ENCODE measurements at places on chromosomes 6 and 20.

GRCh38 chr20:61662226-61662967, 403.3 kb downstream of the TAF4 start:
- DNase-seq, result no peak

GRCh38 chr6:149212206-149212605, 105.3 kb upstream of the TAB2 start:
- no peak for DNase-seq

DNA sequence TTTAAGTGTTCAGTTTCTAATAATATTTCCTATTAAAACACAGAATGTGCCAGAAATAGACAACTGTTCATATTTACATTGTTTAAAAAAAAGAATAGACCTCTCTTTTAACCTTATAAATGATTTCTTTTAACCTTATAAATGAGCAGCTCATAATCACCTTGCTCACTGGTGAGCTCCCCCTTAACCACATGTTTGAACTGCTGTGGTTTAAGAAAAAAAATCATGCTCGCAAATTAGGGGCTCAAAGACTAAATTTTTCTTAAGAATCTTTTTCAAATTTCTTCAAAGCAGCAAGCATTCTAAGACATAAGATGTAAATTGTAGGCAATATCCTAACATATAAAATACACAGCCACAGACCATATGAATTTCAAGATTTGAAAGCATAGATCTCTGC, 32.8 kb downstream of the FAM8A1 start:
- DNase-seq, result no peak

- no peak for DNase-seq
These were observed 16.2 kb downstream of the TNXB start for GRCh38 chr6:32092760-32093497.

GRCh38 chr6:138652824-138653223, 120.7 kb upstream of the CCDC28A start:
- no peak for DNase-seq

- no peak for DNase-seq
These were observed 60.2 kb upstream of the RPS6KA2 start for GRCh38 chr6:166687070-166687878.

- no peak for DNase-seq
These were observed 63.3 kb downstream of the SLC16A10 start for GRCh38 chr6:111150577-111150976.

- peak; percentile 4 for DNase-seq
These were observed 181.6 kb upstream of the RGS17 start for GRCh38 chr6:153312634-153313033.

- DNase-seq, result peak; percentile 35
These were observed 38.2 kb downstream of the OR2B2 start for GRCh38 chr6:27874016-27874415.

GRCh38 chr6:52403627-52404026, 16.5 kb upstream of the EFHC1 start:
- DNase-seq, result no peak

- DNase-seq, result no peak
These were observed 43.5 kb upstream of the NFATC2 start for GRCh38 chr20:51586005-51586440.

GRCh38 chr20:50077818-50078601, 34.9 kb downstream of the UBE2V1 start:
- no peak for DNase-seq

DNA sequence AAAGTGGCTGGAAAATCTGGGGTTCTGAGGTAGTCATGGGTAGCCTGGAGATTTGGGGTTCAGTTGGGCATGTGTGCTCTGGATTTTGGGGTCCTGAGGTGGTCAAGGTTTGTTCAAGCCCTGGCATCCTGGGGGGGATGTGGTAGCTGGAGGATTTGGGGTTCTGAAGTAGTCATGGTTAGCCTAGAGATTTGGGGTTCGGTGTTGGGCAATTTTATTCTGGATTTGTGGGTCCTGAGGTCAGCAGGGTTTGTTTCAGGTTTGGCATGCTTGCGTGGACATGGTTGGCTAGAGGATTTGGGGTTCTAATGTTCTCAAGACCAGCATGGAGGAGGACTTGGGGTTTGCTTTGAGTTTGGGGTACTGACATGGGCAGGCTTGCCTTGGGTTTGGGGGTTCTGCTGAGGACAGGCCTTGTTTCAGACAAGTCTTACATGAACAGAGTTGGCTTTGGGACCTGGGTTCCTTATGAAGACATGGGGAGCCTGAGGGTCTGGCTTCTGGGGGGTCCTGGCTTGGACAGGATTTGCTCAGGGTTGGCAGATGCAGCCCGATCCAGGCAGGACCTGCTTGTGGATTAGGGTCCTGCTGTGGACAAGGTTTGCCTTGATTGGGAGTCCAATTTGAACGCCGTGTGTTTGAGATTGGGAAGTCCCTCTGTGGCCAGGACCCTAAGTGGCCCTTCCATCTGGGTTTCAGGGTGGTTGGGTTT, 906 bp downstream of the ANKRD60 start:
- DNase-seq, result no peak

GRCh38 chr6:132392792-132393191, 8.5 kb downstream of the MOXD1 start:
- DNase-seq, result no peak

DNA sequence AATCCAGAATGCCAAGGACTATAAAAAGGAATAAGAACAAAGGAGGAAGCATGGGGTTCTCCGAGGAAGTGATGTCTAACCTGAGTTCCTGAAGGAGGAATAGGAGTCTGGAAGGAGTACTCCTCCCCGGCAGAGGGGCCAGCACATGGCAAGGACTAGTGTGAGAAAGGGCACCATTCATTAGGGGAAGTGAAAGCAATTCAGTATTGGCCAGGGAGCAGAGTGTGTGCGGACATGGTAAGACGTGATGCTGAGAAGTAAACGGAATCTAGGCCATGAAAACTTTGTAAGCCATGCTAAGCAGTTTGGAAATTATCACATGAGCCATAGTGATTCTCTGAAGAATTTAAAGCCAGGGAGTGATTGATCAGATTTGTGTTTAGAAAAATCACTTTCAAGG, 218.9 kb upstream of the PRDM1 start:
- no peak for DNase-seq

DNA sequence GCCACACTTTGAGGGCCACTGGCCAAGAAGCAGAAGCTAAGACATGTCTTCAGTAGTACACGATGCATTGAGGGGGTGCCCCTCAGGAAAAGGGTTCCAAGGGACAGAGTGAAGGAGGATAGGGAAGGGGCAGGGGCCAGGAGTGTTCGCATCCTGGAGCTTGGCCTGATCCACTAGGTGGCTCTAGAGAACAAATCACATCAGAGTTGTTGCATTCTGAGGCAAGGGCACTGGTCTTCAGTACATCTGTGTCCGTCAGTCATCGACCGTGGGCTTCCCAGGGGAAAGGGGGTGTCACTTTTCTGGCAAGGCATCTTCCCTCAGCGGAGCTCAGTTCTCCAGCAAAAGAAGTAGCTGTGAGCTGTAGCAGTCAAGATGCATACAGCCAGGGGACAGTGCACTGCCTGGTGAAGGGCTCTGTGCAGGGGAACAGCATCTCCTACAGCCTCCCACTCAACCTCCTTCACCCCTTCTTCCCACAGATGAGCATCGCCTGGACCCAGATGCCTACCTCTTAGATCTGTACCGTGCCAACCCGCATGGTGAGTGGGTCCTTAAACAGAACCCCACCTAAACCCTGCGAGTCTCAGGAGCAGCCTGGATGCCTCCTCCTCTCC, 47.8 kb downstream of the ARHGAP40 start:
- DNase-seq, result no peak

DNA sequence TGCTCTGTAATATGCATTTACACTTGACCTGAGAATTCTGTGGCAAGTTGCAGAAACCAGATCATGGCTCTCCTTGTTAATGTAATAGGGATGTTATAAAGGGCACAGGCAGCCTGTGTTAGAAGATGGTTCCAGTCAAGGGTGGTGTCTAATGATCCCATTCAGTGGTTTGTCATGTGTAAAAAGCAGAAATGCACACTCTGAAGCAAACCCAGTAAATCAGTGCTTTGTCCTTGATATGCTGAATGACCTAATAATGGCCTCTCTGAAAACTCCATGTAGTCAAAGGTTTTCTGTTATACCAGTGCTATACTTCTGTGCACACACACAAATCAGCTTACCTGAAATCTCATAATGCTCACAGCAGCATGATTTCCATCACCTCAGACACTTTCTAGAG, 66.2 kb downstream of the SOBP start:
- DNase-seq, result no peak

GRCh38 chr6:129130106-129130505, 247.2 kb downstream of the LAMA2 start:
- no peak for DNase-seq

DNA sequence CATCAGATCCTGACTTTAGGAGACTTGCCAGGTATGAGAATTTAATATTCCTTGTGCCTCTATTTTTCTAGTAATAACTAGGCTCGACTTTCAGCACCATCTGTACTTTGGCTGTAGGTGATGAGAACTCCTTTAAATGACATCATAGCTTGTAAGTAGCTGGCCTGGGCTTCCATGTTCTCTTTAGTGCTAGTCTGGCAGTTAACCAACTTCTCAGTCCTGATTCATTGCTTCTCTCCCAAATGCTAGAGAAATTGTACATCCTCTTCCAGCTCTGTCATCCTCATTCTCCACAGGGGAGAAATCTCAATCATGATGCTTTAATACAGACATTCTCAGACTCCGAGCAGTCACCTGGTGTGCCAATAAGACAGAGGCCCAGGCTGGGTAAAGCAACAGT, 143.5 kb upstream of the MOCS1 start:
- no peak for DNase-seq

- DNase-seq, result no peak
These were observed 51.5 kb upstream of the SMIM29 start for GRCh38 chr6:34300332-34300751.

DNA sequence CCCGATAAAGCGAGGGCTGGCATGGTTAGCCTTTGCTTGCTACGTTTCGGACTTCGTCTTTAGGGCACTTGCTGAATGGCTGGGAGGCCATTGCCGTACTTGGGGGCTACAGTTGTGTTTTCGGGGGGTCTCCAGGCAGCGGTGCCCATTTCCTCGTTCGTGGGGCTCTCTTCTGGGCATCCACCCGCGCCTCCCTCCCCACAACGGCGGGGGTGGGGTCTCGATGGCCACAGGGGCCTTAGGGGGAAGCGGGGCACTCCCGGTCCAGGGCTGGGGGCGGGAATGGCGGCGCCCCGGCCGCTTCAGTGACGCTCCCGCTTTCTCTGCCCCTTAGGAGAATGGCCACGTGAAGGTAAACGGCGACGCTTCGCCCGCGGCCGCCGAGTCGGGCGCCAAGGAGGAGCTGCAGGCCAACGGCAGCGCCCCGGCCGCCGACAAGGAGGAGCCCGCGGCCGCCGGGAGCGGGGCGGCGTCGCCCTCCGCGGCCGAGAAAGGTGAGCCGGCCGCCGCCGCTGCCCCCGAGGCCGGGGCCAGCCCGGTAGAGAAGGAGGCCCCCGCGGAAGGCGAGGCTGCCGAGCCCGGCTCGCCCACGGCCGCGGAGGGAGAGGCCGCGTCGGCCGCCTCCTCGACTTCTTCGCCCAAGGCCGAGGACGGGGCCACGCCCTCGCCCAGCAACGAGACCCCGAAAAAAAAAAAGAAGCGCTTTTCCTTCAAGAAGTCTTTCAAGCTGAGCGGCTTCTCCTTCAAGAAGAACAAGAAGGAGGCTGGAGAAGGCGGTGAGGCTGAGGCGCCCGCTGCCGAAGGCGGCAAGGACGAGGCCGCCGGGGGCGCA, 2.4 kb downstream of the MARCKS start:
- DNase-seq, result no peak

DNA sequence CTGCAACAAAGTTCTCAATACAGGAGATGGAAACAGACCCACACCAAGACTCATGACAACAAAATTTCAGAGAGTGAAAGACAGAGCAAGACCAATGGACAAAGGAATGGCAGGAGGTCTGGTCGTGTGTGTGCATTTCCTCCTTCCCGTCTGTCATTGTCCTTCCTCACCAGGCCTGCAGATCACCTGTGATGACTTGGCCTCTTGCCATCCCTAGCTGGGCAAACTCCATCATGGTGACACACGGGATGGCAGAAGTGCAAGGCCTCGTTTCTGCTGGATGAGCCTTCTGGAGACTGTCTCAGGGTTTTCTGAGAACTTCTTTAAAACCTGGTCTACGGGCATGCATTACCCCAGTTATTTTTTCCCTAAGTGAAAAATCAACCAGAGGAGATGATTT, 49.2 kb downstream of the RPP21 start:
- DNase-seq, result no peak

DNA sequence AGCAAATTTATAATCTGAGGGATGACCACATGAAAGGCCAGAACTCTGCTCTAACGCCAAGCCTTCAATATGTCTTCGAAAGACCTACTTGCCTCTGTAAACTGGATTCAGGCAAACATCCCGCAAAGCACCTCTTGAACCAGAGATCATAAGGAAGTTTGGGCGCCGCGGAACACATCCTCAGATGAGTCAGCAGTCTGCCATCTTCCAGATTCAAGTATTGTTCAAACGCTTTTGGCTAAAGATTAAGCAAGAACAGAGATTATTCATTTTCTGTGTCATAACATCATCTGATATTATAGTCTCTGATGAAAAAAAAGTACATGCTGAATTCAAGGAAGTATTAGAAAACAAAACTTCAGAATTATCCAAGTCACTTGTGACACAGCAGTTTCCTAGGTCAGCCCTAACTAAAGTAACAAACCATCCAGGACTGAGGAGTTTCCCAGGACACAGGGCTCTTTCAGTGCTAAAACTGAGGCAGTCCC, 20.8 kb downstream of the TBC1D7 start:
- peak; percentile 63 for DNase-seq

DNA sequence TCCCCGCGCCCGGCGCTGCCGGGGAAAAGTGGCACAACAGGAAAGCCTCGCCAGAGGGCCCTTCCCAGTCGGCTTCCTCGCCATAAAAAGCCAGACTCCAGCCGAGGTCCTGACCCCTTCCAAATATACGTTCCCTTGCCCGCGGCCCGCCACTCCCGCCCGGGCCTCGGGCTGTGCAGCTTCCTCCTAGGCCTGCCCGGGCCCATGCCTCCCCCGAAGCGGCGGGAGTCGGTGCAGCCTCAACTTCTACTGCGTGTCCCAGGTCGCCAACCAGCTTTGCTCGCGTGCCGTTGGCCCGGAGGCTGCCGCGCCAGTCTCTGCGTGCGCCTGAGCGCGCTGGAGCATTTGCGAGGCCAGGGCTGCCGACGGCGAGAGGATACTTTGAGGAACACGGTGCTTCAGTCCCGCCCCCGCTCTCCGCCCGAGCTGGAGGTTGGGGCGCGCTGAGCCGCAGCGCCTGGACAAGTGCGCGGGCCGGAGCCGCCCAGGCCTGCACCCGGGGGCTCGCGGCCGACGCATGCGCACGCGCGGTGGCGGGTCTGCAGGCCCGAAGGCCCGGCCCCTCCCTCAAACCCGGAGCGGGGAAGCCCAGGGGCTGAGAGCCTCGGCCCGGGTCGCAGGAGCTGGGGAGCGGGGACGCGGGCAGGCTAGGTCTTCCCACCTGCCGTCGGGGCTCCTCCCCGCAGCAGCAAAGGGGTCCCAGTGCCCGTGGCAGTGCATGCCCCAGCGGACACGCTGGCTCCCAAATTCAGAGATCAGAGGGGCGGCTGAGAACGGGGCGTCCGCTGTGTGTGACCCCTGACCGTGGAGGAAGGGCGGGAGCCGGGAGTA, 10.2 kb downstream of the FOXC1 start:
- no peak for DNase-seq

- DNase-seq, result peak; percentile 32
These were observed 14.9 kb upstream of the TTPAL start for GRCh38 chr20:44460795-44461141.

All from bone marrow (tissue), 2 donors.